Lower lobe of right lung (tissue), 2 donors: ENCODE measurements at places on chromosomes 11 and 22.

DNA sequence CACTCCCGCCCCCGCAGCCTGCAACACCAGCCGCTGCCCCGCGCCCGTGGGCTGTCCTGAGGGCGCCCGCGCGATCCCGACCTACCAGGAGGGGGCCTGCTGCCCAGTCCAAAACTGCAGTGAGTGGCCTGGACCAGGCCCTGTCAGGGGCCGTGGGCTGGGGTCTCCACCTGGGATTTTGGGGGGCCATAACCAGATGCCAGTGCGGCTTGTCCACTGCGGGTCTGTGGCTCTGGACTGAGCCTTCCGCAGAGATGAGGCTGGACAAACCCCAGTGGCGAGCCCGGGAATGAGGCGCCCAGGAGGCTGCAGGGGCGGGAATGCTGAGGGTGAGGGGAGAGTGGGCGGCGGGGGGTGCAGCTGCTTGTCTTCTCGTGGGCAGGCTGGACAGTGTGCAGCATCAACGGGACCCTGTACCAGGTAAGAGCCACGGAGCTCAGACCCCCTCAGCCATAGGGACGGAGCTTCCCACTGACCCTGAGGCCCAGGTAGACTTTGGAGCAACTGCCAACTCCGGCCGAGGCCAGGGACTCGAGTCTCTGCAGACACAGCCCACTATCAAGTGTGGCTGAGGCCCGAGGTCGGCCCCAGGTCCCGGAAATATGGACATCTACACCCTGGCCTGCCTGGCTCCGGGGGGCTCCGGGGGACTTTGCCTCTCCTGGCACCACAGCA lies 24.8 kb upstream of the MUC5B start:
- peak; percentile 43 for DNase-seq

GRCh38 chr11:27381238-27381666 lies 18.2 kb upstream of the CCDC34 start:
- DNase-seq: no peak

GRCh38 chr11:58286249-58286648 lies 18.2 kb upstream of the OR10W1 start:
- DNase-seq: no peak

- no peak for DNase-seq
Observed at GRCh38 chr11:13105237-13105844, 96.2 kb downstream of the RASSF10 start.

- no peak for DNase-seq
Observed at GRCh38 chr22:23553924-23554870, 25.9 kb downstream of the IGLL1 start.

- DNase-seq: no peak
Observed at GRCh38 chr11:100578831-100579311, 108.2 kb upstream of the ARHGAP42 start.

GRCh38 chr22:37971475-37972434 lies 12.6 kb downstream of the SOX10 start:
- no peak for DNase-seq

- no peak for DNase-seq
Observed at GRCh38 chr11:94401773-94402265, 600 bp upstream of the GPR83 start.

GRCh38 chr11:79335681-79336080 lies 105.1 kb downstream of the TENM4 start:
- DNase-seq: no peak

DNA sequence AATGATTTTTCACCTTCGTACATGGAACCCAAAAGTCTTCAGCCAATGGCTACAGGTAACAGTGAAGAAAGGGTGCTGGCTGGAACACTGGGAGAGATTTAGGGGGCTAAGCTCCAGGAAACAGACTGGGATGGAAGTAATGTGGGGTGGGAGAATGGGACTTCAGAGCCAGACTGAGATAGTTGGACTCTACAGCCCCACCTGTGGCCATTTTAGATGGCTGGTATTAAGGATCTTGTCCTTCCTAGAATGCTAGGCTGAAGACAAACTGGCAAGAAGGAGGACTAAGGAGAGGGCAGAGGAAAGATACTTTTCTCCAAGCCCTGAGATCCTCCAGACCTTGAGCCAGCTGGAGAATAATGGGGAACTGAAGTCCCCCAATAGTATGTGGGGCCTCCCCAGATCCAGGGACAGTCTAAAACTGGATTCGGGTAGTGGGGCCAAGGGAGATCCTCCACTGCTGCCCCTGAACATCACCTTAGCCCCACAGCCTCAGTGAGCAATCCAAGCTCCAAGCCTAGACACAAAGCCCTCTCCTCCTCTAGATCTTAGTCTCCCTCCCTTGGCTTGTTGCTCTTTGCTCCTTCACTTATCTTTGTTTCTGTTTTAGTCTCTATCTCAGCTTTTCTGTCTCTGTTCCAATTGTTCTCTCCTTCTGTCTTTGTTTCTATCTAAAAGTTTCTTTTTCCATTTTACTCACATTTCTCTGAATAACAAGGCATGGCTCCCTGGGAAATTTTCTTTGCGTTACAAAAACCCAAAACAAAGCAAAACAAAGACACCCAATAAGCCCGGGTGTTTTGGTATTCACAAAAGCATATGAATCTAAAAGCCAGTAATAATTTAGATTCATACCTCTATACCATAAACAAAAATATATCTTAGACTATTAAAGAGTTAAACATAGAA lies 16.2 kb upstream of the RRAS2 start:
- no peak for DNase-seq

DNA sequence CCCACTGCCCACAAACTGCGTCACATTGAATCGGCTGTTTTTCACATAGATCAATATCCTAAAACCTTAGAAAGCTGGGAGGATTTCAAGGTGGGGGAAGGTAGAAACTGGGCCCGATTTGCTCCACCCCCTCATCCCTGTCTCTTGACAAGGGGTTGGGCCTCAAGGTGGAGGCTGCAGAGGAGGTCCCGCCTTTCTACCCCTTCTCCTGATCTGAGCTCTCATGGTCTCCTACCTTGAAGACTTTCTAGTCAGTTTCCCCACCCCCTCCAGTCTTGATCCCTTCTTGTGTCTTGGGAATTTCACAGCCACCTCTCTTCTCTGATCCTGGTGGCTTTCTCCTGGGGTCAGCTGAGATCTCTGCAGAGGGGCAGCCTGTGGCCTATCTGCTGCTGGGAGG lies 4.5 kb upstream of the STARD10 start:
- DNase-seq: no peak

DNA sequence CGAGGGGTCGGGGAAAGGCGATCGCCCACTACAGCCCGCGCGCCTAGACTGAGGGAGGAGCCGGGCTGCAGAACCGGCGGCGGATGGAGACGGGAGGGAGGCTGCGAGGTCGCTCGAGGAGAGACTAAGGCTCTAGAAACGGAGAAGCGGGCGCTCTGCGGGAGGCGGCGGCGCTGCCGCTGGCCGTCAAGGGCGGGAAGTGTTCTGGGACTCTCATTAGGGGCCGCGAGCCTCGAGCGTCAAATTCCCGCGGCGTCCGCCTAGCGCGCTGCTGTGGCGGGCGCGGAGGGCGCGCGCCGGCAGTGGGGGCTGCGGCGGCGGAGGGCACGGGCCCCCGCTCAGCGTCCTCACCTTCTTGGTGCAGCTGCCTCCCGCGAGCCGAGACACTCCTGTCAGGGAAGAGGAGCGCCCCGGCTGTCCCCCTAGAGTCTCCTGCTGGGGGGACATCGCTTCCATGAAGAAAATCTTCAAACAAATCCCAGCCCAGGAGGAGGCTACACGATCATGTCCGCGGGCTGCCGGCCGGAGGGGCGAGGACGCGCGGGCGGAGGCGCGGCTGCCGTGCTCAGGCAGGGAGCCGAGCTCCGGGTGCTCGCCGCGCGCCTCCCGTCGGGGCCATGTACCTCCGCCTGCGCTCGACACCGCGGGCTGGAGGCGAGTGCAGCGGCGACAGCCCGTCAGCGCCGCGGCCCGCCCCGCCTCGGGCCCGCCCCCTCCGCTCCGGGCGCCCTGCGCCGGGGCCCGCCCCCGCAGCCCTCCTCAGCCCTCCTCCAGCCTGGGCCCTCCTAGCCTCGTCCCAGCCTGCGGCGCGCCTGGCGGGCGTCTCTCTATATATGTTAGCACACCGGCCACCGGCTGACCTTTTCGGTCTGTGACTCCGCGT lies at the start of gene ARHGAP20:
Gene ARHGAP20, minus strand, starts transcription at position 662 of the 883 bp plus-strand sequence. Its CDS starts 206 bp downstream, at position 456.
- peak; percentile 84 for DNase-seq

GRCh38 chr11:84438565-84438964 lies 1152.4 kb upstream of the CCDC90B start:
- DNase-seq: no peak

DNA sequence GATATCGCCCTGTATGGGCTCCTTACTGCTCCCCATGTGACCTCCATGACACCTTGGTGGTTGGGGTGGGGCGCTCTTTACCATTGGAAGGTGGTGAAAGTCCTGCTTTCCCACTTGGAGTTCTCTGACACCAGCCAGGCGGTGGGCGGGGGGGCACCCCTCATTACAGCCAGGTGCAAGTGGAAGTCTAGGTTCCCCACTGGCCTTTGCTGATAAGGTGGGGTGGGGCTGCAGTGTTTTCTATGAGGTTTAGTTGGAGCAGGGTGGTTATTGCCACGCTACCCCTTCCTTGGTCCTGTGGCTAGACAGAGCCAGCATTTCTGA lies 5.5 kb upstream of the SLC37A2 start:
- no peak for DNase-seq

DNA sequence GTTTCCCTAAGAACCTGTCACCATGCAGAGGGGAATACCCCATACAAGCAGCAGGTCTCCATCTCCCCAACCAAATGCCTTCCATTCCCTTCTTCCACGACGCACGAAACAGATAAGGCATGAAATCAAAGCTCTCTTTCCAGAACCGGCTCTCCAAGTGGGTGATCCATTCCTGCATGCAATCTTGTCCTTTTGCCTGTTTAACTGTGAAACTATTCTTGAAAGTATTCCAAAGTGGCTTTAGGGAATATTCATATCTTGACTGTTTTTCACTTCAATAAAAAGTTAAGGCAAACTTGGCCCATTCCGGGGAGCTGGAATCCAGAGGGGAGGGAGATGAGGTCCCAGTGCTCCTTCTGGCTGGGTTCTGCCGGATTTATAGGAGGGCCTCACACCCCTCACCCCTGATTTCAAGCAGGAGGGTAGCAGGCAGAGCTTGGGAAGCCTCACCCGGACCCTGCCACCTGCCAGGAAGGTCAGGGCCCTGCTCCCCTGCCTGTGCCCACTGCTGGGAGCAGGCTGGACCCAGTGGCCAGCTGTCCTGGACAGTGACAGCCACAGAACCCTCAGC lies 60.9 kb downstream of the SCGB1A1 start:
- no peak for DNase-seq

DNA sequence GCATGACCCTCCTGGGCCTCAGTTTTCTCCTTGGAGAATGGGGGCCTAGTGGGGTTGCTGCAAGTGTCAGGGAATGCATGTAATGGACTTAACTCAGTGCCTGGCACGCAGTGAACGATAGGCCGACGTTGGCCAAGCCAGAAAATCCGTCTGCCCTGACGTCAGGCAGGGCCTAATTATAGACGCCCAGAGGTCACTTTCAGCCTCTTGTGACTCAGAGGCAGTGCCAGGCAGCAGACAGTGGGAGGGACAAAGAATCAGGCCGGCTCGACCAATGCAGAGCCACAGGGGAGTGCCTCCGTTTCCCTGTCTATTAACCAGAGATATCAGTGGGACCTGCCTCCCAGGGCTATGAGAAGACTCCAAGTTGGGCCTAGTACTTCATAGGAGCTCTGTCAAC lies 115.0 kb downstream of the MN1 start:
- no peak for DNase-seq

DNA sequence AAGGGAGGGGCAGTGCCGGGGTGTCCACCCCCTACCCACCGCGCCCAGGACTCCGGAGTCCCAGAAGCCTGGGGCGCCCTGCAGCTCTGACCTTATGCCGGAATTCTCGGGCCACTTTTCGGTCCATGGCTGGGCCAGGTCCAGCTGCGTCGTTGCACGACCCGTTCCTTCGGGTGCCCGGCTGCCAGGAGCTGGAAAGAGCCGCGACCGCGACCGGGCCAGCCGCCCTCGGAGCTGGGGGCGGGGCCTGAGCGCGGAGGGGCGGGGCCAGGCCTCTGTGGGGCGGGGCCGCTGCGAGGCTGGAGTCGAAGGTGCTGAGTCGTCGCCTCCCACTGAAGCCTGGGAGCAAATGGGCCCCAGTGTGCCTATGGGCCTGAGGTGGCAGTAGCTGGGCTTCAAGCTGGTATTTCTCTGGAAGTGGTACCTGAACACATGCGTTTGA lies at the start of gene USH1C:
Gene USH1C, minus strand, starts transcription at position 236 of the 442 bp plus-strand sequence. Its CDS starts 109 bp downstream, at position 127.
- no peak for DNase-seq

DNA sequence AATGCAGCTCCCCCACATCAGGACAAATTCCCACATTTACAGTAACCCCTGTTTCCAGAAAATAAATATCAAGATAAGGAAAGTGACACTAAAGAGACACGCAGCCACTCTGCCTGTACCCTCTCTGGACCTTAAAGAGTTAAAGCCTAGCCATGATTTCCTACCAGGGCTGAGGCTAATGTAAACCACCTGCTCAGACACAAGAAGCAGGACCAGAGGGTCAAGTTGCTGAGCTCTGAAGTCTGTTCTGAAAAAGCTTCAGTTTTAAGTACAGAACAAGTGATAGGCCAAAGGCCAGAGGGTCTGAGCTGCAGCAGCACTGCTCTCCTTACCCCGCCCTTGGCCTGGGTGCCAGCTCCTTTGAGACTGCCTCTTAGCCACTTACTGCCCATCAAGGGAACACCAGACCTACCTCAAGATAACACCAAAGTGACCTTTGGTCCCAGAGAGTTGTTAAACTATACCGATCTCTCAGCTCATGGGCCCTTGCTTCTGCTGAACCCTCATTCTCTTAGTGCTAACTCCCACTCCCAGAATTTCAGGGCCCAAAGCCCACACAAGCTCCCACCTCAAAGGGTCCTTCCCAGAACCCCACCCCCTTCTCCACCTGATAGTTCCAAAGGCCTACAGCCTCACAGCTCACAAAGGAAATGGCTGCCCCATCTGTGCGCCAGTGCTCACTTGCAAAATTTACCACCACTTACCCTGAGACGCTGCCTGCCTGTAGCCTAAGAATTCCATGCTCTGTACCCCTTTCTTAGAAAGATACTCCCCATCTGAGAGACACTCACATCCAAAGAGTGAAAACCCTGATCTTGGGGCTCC lies 40.5 kb downstream of the IL18BP start:
- peak; percentile 80 for DNase-seq

GRCh38 chr11:47270331-47271271 lies 668 bp downstream of the MADD start:
- DNase-seq: peak; percentile 39

GRCh38 chr11:13897646-13898276 lies 64.8 kb upstream of the SPON1 start:
- DNase-seq: no peak
